NCI-H1930 (cell line): ENCODE measurements at places on chromosomes 7 and 10.

- no peak for DNase-seq
Measured at GRCh38 chr10:101568054-101568745, 19.9 kb downstream of the POLL start.

GRCh38 chr10:12481924-12482323, 132.6 kb downstream of the CAMK1D start:
- DNase-seq = no peak

DNA sequence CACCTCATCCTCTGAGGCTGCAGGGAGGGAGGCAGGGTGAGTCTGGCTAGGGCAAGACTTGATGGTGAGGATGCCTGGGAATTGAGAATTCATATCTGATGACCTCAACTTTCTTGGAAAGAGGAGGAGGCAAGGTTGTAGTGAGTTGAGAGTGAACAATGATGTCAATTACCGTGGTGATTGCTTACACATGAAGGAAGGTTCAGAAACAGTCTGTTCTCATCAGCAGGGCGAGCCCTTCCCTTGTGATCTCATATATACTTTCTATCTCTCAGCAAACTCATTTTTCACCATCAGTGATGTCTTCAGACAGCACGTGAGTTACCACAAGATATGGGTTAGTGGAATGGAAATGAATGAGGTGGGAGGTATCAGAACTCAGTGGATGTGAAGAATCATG, 20.1 kb upstream of the COL13A1 start:
- DNase-seq = no peak

GRCh38 chr10:79460687-79461086, 15.3 kb upstream of the ZCCHC24 start:
- DNase-seq = no peak

- no peak for DNase-seq
Measured at GRCh38 chr10:55063811-55064210, 262.8 kb upstream of the PCDH15 start.

- DNase-seq = no peak
Measured at GRCh38 chr7:44980393-44981034, 1.7 kb upstream of the MYO1G start.

GRCh38 chr10:28298951-28299350, 3.9 kb downstream of the MPP7 start:
- no peak for DNase-seq

DNA sequence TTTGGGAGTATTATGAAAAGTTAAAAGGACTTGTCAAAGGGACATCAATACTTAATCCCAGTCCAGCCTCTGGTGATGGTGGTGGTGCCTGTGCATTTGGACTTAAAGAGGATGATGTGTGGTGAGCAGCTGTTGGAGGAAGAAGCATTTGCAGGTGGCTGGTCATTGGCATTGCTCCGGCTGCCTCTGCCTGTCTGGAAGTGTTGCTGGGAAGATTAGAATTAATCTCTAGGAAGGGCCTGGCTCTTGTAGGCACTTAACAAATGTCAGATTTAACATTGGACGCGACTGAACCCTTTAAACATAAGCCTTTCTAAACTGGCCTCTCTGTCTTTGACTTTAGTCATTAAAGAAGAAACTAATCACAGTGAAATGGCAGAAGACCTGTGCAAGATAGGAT, 58.8 kb downstream of the FIGNL1 start:
- no peak for DNase-seq
